ENCODE measurements at places on chromosomes 2 and 18. TPM values are rescaled to one million over a fixed set of nuclear protein-coding genes. Genes with fewer than 3 reads are reported as not detected.
A peak's percentile ranks its signal among the peaks of the same experiment; 100 is the strongest.

NTSR2 gene
- total RNA-seq: not detected

TSPYL6 gene
- total RNA-seq: not detected

APOB gene
- not detected for total RNA-seq

RAD51AP2 gene
- total RNA-seq: not detected

TMEM200C gene
- total RNA-seq: not detected

CERKL gene
- total RNA-seq: not detected

DNA sequence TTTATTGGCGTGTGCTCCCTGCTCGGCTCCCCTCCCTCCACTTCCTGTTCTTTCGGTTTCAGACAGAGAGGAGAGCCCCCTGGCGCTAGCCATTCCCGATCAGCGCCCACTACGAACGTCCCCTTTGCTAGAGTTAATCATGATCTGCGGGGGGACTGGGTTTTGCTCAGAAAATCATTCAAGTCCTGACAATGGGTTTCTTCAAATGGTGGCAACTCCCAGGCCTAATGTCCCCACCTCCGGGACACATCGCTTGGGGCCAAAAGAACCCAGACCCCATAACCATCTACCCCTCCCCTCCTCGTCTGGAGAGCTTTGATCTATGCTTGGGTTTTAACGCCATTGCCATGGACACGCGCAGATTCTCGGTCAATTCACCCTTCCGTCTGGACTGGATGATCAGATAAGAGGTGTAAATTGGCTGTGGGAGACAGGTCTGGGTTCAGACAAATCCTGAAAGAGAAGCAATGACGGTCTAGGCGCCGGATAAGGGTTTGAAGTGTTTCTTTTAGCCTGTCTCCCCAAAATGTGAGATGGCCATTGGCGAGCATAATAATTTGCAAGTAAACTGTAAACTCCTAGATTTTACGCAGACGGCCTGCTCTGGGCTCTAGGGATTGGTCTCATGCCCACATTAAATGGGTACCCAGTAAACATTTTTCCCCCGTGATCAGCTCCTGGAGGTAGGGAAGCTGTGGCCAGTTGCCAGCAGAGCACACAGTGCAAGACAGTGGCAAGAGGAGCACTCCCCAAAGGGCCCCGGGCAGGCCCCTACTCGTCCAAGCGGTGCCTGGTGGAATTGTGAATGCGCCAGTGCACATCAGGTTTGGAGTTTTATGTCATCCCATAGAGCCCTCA, 4.7 kb downstream of the NRP2 start:
- no peak for DNase-seq

DNA sequence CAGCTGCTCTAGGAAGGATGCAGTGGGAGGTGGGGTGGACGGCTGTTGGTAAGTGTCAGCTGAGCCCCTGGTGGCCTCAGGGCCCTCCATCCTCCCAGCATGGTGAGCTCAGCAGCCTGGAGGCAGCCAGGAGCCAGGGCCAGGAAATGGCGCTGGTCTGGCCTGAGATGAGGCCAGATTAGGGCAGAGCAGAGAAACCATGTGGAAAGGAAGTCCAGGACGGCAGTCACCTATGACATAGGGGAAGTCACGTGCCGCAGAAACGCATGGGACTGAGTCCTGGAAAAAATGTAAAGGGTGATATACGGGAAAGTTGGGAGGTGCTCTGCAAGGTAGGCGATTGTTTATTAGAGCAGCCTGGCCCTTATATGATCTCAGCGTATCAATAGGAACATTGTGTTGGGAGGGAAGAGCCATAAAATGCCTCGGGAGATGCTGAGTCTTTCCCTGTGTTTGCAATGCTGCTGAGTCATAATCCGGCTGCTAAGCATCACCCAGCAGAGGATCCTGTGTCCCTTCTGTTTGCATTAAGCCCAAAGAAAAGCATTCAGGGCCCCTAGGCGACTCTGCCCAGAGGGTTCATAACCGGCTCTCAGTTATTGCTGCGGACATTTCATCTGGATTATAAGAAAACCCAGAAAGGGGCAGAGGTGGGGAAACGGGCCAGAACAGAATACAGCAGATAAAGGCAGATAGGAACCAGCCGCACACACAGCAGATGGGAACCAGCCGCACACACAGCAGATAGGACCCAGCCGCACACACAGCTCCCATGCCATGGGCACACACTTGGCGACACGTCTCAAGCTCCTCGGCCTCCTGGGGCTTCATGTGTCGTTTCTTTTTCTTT, 30.3 kb upstream of the B3GNT7 start:
- DNase-seq: no peak

DNA sequence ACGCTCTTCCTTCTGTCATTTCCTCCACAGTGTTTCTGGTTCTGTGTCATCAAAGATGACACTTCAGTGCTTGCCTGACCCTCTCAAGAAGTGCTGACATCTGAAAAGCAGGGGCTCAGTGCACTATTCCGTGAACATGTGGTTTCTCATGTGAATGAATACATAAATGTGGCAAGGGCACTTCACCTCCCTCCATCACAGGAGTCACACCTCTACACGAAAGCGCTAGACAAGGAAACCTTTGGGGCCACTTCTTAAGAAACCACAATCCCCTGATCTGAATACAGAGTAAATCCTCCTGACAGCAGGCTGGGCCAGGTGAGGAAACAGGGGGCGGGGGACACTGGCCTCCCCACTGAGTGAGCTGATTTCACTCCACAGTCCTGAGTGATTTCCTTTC, 145.8 kb upstream of the ACAA2 start:
- peak; percentile 19 for DNase-seq

- no peak for DNase-seq
These were observed 68.6 kb upstream of the RPE start for GRCh38 chr2:209933499-209934483.

DNA sequence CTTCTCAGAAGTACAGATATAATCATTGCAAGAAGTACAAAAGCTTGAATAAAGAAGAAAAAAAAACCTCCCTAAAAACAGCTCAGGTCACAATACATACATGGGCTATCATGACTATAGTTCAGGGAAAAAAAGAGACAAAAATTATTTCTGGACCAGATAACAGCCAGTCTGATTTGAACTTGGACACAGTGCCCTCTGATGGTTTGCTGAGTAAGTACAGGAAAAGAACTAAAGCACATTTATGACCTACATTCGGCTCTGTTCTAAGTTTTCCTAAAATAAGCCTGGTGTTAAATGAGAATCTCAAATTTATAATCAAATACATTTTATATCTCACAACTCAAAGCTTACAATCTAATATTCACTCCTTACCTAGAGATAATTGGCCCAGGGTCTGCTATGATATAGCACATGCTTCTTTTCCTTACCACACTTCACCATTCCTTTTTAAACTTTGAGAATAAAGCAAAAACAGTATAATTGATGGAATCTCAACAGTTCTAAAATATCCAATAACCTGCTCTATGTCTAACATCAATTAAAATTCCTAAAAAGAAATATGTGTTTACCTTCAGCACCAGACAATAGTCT, 81.1 kb downstream of the RAPH1 start:
- DNase-seq: peak; percentile 22

- no peak for DNase-seq
These were observed 485.6 kb downstream of the TMX3 start for GRCh38 chr18:68229351-68229750.

- DNase-seq: peak; percentile 20
These were observed 1.3 kb downstream of the CERS6 start for GRCh38 chr2:168457190-168457895.

DNA sequence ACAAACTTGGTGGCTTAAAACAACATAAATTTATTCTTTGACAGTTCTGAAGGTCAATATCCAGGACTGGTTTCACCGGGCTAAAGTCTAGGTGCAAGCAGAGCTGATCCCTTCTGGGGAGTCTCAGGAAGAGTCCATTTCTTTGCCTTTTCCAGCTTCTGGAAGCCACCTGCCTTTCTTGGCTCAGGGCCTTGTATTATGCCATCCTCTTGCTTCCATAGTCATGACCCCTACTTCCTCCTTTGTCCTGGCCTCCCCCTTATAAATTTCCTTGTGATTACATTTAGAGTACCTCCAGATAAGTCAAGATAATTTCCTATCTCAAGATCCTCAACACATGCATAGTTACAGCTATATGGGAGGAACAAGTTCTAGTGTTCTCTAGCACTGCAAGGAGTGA, 1089.5 kb downstream of the LRP1B start:
- DNase-seq: no peak

All from activated CD4-positive, alpha-beta memory T cell treated with anti-CD3 and anti-CD28 coated beads for 36 hours (primary cell).